ENCODE measurements at places on chromosomes 2 and 18. TPM values are rescaled to one million over a fixed set of nuclear protein-coding genes. Genes with fewer than 3 reads are reported as not detected.

Gene SPATA3
- total RNA-seq: not detected

Gene DNAJC27
- total RNA-seq: 14.6 TPM

Gene CABLES1
- total RNA-seq: 8.1 TPM

Gene ERFE
- total RNA-seq: 1.8 TPM

Gene BUB1
- 1.4 TPM for total RNA-seq

Gene ERMN
- 0.70 TPM for total RNA-seq

Gene GEN1
- 11.2 TPM for total RNA-seq

Gene ZNF385B
- total RNA-seq: 0.83 TPM

Gene SERPINB12
- not detected for total RNA-seq

Gene UGT1A7
- 7.7 TPM for total RNA-seq

Gene GPBAR1
- 1.5 TPM for total RNA-seq

Gene B4GALT6
- total RNA-seq: 8.9 TPM

Gene RMDN2
- total RNA-seq: 10.7 TPM

GRCh38 chr2:118967124-118967880 is 25.3 kb downstream of the MARCO start:
- no peak for DNase-seq

GRCh38 chr2:48584551-48584950 is 33.1 kb upstream of the GTF2A1L start:
- DNase-seq: no peak

DNA sequence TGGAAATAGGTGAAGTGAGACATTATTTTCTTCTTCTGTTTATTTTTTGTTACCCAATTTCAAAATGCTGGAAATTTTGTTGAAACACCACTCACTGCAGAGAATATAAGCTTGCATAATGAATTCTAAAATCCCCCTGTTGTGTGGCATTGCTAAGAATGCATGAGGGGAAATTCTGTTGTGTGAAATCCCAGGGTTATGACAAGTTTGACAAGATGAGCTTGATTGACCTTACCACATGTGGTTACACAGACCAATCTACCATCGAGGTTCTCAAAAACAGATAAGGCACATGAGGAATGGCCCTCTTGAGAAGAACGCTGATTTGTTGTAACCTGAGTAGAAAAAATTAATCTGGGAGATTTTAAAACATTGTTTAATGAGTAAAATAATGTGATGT is 261.6 kb upstream of the MMADHC start:
- no peak for DNase-seq

DNA sequence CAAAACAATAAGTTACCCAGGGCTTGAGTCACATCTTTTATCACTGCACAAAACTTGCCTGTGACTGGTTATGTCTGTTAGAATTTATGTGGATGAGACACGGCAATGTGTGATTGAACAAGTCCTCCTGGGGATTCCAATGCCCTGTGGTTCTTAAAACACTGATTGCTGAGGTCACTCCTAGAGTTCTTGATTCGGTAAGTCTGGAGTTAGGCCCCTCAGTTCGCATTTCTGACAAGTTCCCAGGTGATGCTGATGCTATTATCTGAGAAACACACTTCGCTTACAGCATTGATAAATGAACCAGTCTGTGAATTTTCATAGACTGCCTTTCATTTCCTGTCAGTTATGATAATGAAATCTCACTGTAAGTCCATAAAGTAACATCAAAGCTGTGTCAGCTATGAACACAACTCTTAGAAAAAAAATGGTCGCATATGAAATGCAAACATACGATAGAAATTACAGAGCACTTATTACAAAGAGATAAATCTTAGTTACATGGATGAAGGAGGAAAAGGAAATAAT is 214.0 kb downstream of the DLGAP1 start:
- DNase-seq: no peak

GRCh38 chr2:37367984-37368383 is 23.6 kb downstream of the QPCT start:
- no peak for DNase-seq

GRCh38 chr2:232211743-232212686 is 166.5 kb upstream of the ALPP start:
- DNase-seq: peak; percentile 62

GRCh38 chr2:67502346-67503065 is 105.4 kb downstream of the ETAA1 start:
- DNase-seq: no peak

- DNase-seq: no peak
Measured at GRCh38 chr2:25411281-25411680, 69.6 kb upstream of the DNMT3A start.

GRCh38 chr2:175838979-175839378 is 163.1 kb downstream of the LNPK start:
- DNase-seq: no peak

DNA sequence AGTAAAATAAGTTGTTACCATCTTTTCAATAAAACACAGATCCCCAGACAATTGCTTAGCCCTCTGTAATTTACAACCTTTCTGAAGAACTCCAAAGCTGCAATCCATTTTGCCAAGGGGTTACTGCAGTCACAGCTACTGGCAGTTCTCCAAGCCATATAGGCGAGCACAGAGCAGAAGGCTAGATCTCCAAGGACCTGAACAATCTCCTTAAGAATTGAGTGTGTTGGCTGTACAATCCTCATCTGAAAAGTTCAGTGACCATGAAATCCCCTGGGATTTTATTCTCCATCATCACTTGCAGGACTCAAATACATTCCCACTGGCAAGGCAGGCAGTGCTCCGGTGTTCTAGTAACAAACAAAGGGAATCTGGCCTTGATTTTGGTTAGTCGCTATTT is 103.9 kb upstream of the LRP1B start:
- DNase-seq: no peak

DNA sequence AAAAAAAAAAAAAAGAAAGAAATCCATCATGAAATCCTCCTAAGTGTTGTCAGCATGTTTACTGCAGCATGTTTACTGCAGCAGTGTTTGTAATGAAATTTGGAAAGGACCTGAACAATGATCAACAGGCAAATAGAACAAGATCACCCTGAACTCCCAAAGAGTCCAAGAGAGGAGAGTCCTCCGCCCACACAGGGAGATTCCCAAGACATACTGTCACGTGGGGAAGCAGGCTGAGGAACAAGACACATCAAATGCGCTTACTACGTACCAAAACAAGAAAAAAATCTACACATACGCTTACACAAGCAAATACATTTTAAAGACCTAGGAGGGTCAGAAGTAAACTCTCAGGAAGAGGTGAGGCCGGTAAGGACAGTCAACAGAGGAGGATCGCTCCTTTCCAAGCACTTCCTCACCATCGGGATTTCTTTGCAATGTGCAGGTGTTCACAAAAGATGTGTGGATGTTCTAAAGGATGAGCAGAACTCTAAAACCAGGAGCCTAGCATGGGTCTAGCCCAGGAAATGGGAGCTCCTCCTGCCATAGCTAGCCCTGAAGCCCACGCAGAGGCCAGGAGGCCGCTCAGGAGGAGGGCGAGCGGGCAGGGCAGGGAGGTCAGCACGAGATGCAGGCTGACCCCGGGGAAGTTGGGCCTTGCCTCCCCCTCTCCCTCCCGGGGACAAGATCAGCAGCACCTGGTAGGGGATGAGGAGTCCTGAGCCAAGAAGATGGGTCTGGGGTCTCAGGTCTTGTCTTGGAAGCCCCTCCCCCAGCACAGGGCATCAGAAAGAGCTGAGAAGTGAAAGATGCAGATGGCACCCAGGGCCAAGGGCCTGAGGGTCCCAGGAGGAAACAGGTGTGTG is 66.4 kb downstream of the ZNF516 start:
- DNase-seq: no peak

GRCh38 chr2:705971-706511 is 28.8 kb upstream of the TMEM18 start:
- DNase-seq: no peak

- peak; percentile 44 for DNase-seq
Measured at GRCh38 chr2:240989451-240990265, 8.8 kb upstream of the SNED1 start.

- DNase-seq: no peak
Measured at GRCh38 chr2:88161446-88162244, 8.5 kb upstream of the THNSL2 start.

GRCh38 chr2:61887717-61888266 is 664 bp downstream of the CCT4 start:
- DNase-seq: no peak

- DNase-seq: no peak
Measured at GRCh38 chr2:169365029-169365480, 2.7 kb upstream of the LRP2 start.

DNA sequence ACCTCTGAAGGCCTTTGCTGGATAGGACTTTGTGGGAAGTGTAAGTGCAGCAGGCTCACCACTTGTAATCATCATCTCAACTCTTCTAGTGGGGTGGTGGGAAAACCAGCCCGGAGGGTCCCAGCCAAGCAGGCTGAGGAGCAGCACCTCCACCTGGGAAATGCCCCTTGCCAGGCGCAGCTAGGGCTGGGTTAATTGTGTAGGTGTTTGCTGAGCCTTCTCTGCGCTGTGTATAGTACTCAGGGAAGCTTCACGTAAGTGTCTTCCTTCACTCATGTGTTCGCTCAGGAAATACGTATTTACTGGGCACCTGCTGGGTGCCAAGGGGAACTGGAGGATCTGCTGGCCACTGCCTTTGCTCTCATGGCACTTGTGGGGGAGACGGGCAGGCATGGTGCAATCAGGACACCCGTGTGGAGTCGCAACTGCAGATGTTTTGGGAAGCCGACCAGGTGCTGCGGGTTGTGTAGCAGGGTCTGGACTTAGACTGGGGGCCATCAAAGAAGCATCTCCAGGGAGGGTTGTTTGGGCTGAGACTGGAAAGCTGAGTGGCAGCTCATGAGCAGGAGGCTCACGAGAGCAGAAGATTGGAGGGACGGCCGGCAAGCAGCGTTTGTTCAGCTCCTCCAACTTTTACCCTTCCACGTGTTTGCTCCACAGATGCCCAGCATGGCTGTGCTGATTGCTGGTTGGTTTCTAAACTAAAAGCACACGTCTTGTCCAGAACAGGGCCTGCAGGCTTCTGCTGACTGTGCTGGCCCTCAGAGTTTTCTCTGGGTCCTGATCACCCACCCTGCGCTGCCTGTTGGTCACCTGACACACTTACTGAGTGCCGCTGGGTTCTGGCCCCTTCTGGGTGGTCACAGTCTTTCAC is 164.6 kb downstream of the LDLRAD4 start:
- no peak for DNase-seq

GRCh38 chr2:17107871-17108270 is 410.4 kb downstream of the RAD51AP2 start:
- DNase-seq: no peak

DNA sequence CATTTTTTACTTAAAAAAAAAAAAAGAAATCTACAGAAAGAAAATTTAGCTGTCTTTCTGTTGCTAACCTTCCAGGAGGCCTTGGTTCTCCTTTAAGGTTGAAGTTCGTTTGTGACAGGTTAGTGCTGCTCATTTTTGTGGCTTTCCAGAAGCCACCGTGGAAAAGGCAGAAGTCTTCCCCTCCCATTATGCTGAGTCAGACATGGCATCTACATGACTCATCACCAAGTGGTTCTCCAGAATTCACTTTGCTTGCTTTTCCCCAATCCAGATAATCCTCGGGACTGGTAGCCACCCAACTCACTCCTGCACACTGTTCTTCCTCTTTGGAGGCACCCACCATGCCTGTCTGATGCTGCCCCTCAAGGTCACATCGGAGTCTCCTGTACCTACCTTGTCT is 228.7 kb downstream of the PIK3C3 start:
- DNase-seq: no peak

DNA sequence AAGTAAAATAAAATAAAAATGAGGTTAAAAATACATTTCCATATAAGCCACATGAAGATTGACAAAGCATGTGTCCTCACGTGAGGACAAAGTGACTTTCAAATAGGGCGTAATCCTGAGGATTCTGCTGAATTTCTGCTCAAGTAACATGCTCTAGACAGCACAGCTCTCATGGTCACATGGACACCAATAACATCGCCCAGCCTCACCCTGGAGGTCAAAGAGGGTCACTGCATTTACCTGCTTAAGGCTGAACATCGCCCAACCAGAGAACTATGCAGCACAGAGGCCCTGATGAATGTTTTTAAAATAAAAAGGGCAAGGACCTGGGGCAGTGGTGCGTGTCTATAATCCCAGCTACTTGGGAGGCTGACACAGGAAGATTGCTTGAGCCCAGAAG is 30.2 kb downstream of the TGFBRAP1 start:
- no peak for DNase-seq

GRCh38 chr2:206716623-206717022 is 1.6 kb downstream of the DYTN start:
- no peak for DNase-seq

DNA sequence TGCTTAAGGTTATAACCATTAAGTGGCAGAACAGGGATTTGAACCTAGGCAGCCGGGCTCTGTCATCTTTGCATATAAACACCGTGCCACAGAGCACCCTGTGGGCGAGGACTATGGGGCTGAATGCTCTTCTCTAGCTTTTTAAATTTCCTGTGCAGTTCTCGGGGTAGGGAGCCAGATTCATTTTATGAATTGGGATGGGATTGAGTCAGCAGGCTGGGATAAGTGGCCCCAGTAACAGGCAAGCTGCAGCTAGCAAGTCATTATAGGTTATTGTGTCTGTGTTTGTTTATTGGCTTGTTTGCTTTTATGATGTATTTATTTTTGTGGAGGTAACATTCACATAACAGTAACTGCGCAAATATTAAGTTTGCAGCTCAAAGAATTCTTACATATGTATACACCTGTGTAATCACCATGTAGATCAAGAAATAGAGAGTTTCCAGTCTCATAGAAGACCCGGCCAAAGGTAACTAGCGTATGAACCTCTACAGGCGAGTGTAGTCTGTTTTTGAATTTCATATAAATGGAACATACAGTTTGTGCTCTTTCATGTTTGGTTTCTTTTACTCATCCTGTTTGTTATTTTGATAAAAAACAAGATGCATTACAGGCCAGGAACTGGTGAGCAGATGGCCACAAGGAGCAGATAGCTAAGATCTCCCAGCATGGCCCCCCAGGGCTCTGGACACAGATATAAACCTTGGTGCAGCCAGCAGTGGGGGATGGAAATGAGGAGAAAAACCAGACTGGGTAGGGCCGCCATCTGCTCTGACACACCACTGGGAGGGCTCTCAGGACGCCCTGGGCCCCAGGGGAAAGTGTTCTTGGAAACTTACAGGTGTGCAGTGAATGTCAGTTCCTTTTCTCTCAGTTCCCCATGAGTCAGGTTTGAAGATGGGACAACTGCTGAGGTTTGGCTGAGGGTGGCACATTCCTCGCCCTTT is 49.2 kb upstream of the GPR155 start:
- no peak for DNase-seq

GRCh38 chr2:102975996-102976975 is 214.5 kb downstream of the TMEM182 start:
- peak; percentile 48 for DNase-seq

DNA sequence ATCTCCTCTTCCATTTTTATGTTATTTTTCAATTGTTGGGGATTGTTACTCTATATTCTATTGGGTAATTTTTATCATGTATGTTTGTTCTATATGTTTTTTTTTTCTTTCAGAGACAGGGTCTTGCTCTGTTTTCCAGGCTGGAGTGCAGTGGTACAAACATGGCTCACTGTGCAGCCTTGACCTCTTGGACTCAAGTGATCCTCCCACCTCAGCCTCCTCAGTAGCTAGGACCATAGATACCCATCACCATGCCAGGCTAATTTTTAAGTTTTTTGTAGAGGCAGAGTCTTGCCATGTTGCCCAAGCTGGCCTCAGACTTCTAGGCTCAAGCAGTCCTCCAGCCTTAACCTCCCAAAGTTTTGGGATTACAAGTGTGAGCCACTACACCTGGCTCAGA is 88.7 kb downstream of the TTC27 start:
- DNase-seq: no peak

- no peak for DNase-seq
Measured at GRCh38 chr2:191298306-191298705, 53.1 kb downstream of the MYO1B start.

GRCh38 chr2:29304399-29305060 is 189.3 kb downstream of the CLIP4 start:
- DNase-seq: no peak

Data from ureter (tissue), 1 donor.